ENCODE measurements at places on chromosomes 6 and 20. TPM values are rescaled to one million over a fixed set of nuclear protein-coding genes. Genes with fewer than 3 reads are reported as not detected.
A peak's percentile ranks its signal among the peaks of the same experiment; 100 is the strongest.

DNA sequence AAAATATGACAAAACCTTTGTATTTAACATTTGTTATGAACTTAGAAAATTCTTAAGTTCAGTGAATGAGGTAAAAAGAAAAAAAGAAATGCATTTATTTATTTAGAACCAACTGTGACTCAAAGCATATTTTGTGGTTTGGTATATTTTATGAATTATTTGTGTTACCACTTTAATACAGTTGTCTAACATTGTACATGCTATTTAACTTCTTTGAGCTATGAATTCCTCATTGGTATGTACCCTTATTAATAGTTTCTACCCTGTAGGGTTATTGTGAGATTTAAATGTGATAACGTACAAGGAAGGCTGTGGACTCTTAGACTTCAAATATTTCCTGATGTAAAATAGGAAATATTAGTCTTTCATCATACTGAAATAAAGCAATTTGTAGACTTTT lies 162.6 kb downstream of the MMUT start:
- DNase-seq = no peak

GRCh38 chr20:47198254-47198671 lies 158.2 kb downstream of the ZMYND8 start:
- no peak for DNase-seq

GRCh38 chr6:150027806-150028565 lies 2.7 kb upstream of the RAET1L start:
- no peak for DNase-seq

DNA sequence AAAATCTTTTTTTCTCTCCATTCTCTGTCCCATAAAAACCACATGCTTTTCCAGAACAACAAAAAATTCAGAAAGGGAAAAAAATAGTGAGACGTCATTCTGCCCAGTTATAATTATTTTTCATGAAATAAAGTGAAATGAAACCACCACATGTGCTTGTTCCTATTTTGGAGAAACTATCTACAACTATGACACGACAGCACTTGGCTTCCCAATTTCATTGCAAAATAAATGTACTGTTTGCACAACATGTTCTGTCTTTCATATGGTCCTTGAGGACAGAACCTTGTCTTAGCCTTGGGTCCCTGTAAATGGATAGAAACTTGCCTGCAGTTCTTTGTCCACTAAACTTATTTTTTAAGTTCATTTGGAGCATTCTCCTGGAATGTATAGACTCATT lies 5.6 kb upstream of the MAN1A1 start:
- no peak for DNase-seq

GRCh38 chr20:37522260-37523011 lies 1.4 kb downstream of the NNAT start:
- no peak for DNase-seq

- no peak for DNase-seq
Measured at GRCh38 chr6:10621213-10621612, 73.2 kb downstream of the C6orf52 start.

DNA sequence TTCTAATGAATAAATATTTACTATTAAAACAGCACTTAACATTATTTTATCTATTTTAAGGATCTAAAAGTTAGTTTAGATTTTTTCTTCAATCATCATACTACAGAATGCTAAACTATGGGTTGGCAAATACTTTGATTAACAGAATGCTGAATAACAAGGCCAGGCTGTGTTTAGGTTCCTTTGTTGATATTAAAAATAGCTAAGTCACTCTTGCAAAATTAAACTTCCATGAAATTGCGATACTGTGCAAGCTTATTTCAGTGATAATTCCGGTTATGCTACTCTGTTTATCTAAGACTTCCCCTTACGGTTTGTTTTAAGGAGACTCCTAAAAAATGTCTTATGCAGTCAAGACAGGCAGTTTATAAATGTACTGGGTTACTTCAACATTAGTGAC lies 2.8 kb downstream of the RNF24 start:
- DNase-seq = peak; percentile 25

GRCh38 chr20:59835448-59836395 lies 97.7 kb downstream of the SYCP2 start:
- peak; percentile 5 for DNase-seq

DNA sequence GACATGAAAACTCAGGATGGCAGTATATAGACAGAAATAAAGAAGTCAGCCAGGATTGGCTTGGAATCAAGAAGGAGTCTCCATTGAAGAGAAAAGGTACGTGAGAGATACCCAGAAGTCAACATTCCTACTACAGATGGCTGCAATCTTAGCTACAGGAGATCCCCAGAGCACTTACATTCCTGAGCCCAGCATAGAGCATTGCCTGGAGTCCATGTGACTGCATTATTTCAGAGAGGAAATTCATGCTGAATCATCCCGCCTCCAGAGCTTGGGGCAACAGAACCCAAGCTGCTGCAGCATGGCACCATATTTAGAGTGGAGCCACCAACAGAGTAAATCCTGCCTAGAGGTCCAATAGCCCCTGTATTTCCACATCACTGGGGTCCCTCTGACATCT lies 125.0 kb upstream of the GRIK2 start:
- DNase-seq = no peak

DNA sequence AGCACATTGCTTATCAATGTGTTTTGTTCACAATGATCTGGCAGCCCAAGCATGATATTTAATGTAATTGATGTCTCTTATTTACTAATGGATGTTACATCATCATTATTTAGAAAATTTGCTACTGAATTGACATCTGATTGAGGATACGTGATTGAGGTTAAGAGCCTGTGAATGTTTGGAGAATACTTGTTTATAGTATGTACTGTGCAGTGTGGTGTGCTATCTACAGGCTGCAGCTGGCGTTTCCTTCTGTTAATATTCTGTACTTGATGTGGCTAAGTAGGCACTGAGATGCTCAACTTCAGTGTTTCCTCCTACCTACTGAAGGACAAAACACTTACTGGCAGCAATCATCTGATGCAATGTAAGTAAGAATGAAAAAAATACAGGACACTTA lies 709.6 kb upstream of the FLRT3 start:
- no peak for DNase-seq

DNA sequence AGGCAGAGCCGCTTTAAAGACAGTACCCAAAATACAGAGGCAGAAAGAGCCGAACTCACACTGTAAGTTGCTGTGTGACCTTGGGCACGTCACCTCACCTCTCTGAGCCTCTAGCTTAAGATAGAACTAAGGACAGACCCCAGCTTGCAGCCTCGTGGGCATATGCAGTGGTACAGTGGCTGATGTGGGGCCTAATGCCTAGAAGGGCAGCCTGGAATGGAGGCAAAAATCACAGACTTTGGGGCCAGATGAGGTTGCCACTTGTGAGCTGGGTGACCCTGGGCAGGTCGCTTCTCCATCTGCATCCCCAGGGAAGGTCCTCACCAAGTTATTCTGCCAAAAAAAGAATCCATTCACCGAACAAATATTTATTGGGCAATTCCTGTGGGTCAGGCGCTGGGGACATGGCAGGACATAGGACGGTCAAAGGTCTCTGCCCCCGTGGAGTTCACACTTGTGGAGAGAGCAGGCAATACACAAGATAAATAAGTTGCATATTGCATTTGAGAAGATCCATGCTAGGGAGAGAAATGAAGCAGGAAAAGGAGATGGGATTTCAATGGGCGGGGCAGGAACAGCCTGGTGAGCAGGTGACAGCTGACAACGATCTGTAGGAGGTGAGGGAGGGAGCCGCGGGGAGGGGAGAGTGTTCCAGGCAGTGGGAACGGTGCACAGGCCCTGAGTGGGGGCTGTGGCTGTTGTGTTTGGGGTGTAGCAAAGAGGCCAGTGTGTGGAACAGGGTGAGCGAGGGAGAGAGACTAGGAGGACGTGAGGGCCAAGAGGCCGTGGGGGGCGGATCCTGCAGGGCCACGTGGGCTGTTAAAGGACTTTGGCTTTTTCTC lies 115.2 kb downstream of the CEBPB start:
- peak; percentile 61 for DNase-seq

The VARS1 gene
- 33.9 TPM for polyA plus RNA-seq

- DNase-seq = no peak
Measured at GRCh38 chr6:163768905-163769304, 354.4 kb downstream of the QKI start.

Measured in BJ (cell line).